ENCODE measurements at places on chromosomes 7 and 10. TPM values are rescaled to one million over a fixed set of nuclear protein-coding genes. Genes with fewer than 3 reads are reported as not detected.
A peak's percentile ranks its signal among the peaks of the same experiment; 100 is the strongest.

- ATAC-seq, result no peak
Measured at GRCh38 chr7:9124320-9124719, 690.9 kb downstream of the NXPH1 start.

The ELOVL3 gene
- total RNA-seq, result not detected

GRCh38 chr7:132501956-132502355, 74.3 kb downstream of the PLXNA4 start:
- ATAC-seq, result peak; percentile 27

DNA sequence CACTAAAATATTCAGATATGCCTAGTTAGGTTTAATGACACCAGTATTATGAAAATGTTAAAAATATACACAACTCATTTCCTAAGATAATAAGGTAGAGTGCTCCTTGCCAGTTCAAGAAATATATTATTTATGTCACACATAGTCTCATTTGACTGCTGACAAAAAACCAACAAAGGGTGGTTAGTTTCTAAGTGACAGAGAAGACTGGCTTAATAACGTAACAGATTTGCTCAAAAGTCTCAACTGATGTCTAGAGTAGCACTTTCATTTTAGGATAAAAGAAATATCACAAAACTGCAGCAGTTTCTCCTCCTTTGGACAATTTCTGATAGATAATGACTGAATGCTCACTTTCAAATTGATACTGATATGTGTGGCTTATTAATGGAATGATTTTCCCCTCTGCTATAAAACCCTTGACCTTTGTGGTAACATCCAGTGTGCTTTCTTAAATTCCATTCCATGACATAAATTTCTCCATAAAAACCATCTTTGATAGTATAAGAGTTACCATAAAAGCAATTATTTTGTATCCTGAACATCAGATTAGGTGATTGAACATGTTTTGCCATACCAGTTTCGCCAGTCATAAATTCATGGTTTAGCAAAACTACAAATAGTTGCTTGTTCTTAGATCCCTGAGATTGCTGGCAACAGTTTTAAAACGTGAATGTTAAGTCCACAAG, 94.2 kb downstream of the NRBF2 start:
- no peak for ATAC-seq

DNA sequence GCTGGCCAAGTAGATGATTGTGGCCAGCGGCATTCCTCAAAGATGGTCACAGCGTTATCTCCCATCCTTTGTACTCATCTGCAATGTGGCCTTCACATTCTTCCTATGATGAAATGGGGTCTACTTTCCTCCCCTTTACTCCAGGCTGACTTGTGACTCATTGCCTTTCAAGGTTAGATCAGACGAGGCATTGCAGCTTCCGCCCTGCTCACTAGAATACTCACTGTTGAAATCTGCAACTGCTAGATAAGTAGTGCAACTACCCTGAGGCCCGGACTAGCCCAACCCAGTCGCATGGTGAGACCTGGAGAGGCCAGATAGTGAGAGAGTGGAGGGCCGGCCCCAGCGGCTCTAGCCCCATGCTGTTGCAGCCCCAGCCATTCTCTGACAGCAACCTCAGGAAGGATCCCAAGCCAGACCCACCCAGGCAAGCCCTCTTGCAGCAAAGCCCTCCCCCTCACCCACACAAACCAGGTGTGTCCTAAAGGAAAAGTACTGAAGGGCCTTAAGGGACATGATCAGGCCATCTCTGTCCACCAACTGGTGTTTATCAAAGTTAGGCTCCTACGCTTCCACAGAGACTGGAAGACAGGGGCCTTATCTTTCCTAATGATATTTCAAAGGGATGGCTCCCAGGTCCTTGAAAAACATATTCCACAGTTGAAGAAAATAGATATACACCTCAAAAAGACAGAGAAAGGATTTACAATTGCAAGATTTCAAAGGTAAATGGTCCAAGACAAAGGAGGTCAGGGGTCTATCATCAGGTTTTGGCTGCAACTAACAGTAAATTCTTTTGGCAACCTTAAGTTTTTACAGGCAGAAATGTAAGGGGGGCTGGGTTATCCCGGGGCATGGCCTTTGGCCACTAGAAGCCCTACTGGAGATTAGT, 107.2 kb upstream of the TRIM24 start:
- ATAC-seq, result no peak

DNA sequence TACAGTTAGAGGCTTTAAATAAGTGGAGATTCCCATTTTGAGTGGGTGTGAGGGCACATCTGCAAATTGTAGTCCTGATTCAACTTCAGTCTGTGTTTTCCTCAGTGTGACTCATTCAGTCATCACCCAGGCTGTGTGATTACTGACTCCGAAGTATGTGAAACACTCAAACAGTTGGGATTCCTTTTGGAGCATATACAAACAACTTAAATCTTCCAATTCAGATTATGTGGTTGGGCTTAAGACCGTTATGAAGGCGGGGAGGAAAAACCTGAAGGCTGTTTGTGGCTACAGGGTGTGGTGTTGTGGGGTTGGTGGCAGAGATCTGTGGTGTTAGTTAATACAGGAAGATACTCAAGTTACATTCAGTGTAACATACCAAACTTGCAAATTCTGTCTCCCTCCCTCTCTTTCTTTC, 259.7 kb upstream of the FERD3L start:
- no peak for ATAC-seq

GRCh38 chr7:101009629-101010028, 10.3 kb upstream of the MUC17 start:
- no peak for ATAC-seq

DNA sequence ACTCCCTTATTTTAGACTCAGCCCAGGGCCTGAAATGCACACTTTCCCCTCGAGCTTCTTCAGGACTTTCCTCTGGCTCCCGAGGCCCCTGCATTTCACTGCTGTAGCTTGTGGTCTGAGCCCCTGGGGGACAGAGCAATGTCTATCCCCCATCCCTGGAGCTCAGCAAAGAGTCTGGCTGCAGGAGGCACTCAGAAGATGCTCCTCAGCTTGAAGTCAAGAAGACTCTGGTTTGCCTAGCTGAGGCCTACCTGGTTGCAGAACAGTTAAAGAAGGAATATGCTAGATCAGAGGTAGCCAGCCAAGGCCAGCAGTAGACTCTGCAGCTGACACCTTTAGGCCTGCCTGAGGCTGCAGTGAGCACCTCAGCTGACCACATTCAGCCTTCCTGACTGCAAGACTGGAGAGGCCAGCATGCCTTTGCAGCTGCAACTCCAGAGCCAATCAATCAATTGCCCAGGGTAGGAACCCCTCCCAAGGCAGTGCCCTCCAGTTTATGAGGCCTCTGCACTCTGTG, 36.9 kb upstream of the IKZF1 start:
- ATAC-seq, result no peak

The SP4 gene
- total RNA-seq, result 2.6 TPM

DNA sequence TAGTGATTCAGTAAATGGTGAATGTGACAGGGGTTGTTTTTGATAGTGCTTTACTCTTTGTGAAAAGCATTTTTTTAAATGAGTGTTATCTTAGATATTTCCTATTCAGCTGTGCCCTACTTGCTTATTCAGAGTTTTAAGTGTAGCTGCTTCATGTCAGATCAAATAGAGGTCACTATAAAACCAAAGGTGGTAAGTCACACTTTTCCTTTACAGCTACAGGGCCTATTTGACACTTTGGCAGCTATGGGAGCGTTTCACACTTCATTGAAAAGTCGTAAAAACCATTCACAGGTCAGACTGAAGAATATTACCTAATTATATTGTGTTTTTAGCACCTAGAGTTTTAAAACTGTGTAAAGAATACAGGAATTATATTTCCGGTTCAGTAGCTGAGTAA, 67.3 kb downstream of the ANKIB1 start:
- ATAC-seq, result no peak

The TFR2 gene
- total RNA-seq, result 0.68 TPM

The ASB10 gene
- not detected for total RNA-seq

GRCh38 chr7:47782792-47783191, 165.5 kb downstream of the PKD1L1 start:
- ATAC-seq, result no peak

- ATAC-seq, result no peak
Measured at GRCh38 chr7:10460474-10460873, 513.2 kb upstream of the PHF14 start.

GRCh38 chr10:124239696-124240095, 146.3 kb upstream of the CHST15 start:
- no peak for ATAC-seq
